ENCODE measurements at places on chromosomes 4 and X.
A peak's percentile ranks its signal among the peaks of the same experiment; 100 is the strongest.

DNA sequence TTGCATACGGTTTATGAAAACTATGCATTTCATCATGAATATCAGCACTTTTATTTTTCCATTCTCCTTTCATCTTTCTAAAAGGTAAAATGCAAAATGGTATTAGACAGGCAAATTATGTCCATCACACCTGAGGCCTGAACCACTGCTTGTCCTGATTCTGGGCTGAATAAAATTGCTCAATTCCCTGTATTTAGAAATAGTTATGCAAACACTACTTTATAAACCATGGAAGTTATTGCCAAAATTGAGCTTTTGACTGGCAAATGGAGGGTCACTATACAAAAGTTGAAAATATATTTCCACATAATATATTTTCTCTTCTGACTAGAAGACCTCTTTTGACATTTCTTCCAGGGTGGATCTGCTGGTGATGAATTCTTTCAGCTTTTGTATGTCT is 21.1 kb downstream of the FAM47E start:
- DNase-seq: no peak

DNA sequence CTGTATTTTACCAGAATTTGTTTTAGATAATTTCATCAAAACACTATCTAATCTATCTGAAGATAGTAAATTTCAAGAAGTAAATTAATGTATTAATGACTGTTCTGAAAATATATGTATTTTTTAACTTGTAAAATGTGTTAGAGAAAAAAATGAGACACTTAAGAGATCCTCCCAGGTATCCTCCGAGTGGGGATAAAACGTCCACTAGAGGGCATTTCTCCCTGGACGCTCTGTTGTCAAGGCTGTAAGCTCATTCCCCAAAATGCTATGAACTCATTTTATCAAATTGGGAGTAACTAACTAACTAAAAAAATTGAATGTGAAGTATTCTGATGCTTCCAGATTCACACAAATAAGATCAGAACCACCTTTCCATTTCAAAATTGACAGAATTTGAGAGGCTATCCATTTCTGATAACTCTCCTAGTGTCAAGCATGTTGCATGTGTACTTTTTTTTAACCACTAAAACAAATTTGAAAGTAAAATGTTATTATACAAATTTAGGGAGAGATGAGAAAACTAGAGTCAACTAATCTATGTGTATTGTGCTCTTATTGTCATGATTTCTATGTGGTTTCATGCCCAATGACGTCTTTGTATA is 337.3 kb upstream of the HS3ST1 start:
- DNase-seq: peak; percentile 53

DNA sequence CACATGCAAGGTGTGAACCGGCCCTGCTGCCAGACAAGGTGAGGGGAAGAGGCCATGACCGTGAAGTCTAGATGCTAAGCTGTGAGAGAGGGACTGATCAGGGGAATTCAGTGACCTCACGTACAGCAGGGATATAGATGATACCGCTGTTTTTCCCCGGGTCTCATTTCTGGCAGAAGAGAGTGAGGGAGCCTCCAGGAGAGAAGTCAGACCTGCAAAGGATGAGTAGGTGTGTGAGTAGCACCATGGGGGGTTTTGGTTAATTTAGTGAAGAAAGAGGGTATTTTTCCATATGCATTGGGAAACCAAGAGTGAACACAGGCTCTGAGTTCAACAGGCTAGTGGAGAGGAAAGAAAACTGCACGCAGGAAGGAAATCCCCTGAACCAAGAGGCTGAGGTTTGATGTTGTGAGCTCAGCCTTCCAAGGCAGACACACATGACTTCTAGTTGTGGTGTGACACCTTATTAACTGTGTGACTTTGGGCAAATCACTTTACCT is 127.6 kb upstream of the GATB start:
- no peak for DNase-seq

DNA sequence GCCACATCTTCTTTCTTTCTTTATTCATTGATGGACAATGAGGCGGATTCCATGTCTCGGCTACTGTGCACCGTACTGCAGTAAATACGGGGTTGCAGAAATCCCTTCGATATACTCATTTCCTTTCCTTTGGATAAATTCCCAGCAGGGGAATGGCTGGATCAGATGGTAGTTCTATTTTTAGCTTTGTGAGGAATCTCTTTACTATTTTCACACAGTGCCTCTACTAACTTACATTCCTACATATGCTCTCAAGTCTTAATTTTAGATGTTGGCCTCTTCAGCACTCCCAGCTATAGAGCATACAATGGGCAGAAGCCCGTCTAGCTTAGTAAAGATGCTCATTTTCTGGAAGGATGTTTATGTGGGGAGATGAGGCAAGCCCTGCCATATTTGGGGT is 317.4 kb downstream of the ASMT start:
- no peak for DNase-seq

DNA sequence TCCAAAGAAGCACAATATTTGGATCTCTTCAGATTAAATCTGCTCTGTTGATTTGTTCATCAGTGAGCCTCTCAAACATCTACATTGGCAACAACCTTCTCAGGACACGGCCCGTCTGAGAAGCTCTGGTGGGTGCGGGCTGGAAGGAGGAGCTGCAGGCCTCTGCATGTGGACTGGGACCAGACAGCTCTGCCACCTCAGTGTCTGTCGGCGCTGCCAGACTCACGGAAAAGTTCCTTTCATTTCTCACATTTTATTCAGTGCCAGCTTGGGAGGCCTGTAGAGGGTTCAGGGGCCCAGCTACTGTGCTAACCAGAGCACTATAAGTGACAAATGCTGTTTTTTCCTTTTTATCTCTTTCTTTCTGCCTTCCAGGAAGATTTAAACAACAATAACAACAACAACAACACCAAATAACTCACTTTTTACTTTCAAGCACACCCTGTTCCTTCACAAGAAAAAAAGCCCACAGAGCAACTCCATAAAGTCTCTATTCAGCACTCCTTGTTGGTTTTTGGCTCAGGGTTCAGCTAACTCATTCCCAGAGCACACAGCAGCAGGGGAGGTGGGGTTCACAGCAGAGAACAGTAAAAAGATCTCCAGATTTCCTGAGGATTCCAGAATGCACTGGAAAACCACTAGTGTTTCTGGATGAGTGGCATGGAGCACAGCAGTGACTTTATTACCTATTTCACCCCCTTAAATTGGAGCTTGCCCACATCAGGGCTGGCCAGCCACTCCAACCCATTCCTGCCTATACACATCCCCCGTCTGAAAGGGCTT is 23.2 kb upstream of the HOPX start:
- no peak for DNase-seq

DNA sequence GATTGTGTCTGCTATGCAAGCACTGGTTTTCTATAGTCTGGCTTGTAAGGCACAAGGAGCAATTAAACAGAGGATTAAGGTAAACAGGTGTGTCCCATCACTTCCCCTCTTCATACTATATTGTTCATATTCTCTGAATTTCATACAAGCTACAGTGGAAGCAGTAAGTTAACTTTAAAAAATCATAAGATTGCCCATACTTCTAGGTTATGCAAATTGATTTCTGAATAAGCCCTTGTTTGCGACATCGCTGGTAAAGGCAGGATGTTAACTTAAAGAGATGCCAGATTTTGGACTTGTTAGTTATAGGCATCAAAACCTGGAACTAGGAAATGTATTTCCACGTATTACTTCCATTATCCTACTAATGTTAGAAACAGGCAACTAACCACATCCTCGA is 1.0 kb upstream of the TMEM131L start:
- DNase-seq: peak; percentile 47

- DNase-seq: no peak
Measured at GRCh38 chr4:185774845-185775680, 36.9 kb downstream of the SORBS2 start.

DNA sequence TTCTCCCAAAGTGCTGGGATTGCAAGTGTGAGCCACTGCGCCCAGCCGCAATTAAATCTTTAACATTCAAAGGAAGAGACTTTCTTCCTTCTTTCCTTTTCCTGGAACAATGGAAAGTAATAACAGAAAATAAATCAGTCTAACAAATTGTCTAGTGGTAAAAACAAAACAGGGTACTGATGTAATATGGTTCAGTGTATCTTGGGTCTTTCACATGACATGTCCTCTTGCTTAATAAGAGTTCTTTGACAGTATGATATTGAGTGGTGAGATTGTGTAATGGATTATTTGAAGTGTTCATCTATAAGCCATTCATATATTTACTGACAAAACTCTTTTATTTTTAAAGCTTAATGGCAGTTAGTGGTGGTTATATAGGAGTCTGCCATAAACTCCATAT is 256.6 kb downstream of the SPRY1 start:
- DNase-seq: no peak

GRCh38 chrX:85988353-85988752 is 59.0 kb downstream of the CHM start:
- DNase-seq: no peak

DNA sequence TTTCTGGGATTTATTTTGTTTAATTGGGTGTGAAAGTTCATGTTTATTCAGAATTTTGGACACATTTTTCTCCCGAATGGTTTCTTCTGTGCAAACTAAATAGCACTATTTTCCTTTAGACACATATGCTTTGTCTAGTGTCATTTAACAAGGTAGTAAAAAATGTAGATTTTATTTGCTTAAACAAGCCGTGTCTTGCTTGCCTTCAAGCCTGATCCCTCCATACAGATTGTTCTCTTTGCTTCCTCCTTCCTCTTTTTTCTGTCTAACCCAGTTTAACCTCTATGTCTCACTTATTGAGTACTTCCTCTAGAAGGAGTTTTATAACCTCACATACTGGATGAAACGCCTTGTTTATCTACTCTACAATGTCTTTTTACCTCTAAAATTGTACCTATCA is 211.8 kb downstream of the NPFFR2 start:
- DNase-seq: peak; percentile 39

DNA sequence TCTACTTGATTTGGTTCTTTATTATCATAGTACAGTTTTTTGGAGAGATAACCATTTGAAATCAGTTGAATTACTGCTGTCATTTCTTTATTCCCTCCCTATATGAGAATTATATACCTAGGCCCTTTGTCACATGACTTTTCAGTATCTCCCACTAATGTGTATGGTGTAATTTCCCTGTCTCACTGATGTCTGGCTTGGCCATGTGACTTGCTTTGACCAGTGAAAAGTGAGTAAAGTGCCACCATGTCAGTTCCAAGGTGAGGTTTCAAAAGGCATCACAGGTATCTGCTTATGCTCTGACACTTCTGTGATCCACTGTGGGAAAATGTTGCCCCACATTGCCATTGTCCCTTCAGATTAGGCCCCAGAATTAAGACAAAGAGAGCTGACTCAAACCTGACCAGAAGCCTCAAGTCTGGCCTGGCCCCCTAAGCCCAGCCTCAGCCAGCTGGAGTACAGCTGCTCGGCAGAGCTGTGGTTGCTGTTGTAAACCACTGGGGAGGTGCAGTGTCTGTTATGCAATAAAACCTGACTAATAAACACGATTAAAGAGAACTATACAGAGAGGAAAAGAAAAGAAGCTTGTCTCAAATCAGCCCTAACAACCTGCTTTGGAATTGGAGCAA is 27.5 kb downstream of the SETD7 start:
- no peak for DNase-seq

DNA sequence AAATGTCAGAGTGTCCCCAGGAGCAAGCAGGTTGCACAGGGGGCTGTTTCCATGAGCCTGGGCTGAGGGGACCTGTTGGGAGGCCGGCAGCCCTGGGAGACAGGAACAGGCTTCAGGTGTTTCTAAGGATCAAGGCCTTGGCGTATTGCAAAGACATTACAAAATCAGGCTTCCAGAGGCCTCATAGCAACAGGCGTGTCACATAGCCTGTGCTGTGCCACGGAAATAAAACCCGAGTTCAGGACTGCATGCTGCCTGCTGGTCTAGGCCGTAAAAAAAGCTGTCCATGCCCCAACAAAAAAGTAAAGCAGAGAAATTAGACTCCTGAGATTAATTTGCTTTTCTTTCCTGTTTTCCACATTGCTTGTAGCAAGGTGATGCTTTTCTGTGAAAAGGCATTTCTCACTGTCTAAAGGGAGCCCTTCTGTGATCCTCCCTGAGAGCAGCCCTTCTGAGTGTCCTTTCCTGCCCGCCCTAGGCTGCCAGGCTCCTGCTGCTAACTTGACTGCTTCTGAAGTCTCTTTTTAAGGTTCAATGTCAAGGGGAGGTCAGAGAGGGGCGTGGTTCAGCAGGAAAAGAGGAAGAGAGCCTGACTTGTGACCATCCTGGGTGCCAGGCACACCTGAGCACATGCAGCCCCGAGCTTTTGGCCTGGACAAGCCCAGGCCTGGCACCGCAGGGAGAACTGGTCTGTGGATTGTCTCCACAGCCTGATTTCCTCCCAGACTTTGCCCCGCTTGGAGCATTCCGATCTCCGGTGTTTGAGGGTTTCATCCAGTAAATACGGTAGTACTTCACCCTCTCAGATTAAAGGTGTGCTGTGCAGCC is 21.3 kb downstream of the SHROOM2 start:
- peak; percentile 14 for DNase-seq

GRCh38 chrX:149877636-149878035 is 3.3 kb upstream of the MAGEA8 start:
- no peak for DNase-seq
